ENCODE measurements at places on chromosomes 5 and 9.

GRCh38 chr5:180901319-180902009 is 2.5 kb downstream of the BTNL8 start:
- no peak for DNase-seq

- no peak for DNase-seq
Observed at GRCh38 chr9:8961186-8961851, 1161.7 kb upstream of the DMAC1 start.

DNA sequence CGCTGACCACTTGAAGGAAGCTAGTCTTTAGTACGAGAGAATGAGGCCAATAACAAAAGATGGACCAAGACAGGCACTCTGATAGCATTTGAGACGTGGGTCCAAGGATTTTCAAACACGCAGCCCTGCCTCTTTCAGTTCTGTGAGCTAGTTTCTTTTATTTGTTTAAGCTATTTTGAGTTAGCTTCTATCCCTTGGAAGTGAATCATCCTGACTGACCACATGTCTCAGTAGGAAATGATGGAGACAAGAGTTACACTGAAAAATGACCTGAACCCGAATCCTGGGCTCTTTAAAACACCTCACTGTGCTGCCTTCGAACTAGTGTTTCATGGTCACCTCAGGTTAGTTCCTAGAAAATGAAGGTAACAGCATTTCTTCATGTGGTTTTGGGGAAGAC is 9.9 kb downstream of the TEK start:
- no peak for DNase-seq

DNA sequence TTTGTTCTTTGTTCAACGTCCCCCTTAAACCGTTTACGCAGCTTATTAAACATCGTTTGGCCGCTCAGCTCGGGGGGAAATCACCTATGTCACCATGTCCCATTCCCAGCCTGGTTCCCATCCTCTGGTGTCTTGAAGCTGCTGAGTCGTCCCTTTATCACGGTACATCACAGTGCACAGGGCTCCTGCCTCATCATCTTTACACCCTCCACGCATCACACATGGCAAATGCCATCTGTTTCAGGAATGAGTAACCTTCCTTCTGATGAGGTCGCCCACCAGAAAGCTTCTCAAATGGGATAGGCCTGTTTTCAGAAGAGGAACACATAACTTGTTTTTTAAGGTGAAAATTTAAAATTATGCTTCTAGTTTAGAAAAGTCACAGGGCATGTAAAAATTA is 7.9 kb upstream of the LHX6 start:
- no peak for DNase-seq

- peak; percentile 71 for DNase-seq
Observed at GRCh38 chr9:89491694-89492093, 6.2 kb downstream of the SEMA4D start.

DNA sequence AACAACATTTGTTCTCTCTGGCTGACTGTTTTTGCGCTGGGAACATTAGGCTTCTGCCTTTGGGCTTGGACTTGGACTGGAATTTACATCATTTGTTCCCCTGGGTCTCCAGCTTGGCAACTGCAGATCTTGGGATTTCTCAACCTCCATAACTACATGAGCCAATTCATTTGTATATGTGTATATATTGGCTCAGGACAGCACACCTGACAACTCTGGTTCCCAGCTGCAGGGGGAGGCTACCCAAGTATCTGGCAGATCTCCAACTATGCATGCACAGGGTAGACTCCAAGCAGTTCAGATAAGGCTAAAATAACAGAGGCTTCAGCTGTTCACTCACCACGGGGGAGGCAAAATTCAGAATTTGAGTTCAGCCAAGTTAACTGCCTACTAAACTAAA is 31.6 kb upstream of the F2RL1 start:
- DNase-seq: no peak

GRCh38 chr5:176748073-176748966 is 62.0 kb upstream of the UNC5A start:
- no peak for DNase-seq

DNA sequence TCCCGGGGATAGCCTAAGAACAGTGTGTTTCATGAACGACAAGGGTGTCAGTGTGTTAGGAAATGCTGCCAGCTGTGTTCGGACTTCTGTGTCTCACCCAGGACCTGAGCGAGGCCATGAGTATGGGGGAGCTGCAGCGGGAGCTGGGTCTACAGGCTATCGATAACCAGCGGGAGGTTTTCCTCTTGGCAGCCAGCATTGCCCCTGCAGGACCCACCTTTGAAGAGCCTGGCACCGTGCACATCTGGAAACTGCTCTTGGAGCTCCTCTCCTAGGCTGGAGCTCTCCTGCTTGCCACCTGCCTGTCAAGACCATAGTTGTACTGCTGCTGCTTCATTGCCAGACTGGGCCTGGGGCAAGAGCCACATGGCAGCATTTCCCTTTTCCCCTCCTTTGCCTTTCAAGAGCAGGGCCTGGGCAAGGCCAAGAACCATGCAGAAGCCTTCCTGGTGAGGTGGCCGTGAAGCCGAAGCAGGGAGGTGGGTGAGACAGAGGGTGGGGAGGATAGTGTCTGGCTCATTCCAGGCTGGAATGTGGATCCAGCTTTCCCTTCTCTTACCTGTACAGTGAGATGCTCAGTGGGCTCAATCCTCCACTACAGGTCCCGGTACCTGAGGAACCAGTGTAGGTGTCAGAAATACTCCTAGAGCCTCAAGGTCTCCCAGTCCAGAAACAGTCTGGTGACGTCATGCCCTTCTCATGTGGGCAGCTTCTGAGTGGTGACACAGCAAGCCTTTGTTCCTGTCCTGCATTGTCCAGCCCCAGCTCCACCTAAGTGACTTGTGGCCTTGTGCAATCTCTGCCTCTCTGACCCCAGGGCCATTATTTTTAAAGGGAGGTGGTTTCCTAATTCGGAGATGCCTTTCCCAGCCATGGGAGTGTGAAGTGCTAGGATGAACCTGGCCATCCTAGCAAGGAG is 6.6 kb downstream of the ARL10 start:
- DNase-seq: no peak

DNA sequence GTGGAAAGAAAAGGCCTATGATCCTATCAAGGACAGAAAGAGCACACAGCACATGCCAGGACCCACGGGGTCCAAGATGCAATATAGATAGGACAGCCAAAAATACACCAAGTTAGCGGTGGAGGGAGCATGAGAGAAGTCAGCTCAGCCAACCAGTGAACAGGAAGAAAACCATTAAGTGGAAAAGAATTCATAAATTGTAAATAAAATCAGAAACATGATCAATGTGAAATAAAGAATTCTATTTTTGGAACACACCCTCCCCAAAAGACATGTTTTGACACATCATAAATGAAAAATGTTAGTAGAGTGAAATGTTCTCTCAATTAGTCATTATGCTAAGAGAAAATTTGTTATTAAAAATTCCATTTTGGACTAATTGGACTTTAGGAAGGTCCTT is 35.6 kb downstream of the ATPSCKMT start:
- DNase-seq: no peak

DNA sequence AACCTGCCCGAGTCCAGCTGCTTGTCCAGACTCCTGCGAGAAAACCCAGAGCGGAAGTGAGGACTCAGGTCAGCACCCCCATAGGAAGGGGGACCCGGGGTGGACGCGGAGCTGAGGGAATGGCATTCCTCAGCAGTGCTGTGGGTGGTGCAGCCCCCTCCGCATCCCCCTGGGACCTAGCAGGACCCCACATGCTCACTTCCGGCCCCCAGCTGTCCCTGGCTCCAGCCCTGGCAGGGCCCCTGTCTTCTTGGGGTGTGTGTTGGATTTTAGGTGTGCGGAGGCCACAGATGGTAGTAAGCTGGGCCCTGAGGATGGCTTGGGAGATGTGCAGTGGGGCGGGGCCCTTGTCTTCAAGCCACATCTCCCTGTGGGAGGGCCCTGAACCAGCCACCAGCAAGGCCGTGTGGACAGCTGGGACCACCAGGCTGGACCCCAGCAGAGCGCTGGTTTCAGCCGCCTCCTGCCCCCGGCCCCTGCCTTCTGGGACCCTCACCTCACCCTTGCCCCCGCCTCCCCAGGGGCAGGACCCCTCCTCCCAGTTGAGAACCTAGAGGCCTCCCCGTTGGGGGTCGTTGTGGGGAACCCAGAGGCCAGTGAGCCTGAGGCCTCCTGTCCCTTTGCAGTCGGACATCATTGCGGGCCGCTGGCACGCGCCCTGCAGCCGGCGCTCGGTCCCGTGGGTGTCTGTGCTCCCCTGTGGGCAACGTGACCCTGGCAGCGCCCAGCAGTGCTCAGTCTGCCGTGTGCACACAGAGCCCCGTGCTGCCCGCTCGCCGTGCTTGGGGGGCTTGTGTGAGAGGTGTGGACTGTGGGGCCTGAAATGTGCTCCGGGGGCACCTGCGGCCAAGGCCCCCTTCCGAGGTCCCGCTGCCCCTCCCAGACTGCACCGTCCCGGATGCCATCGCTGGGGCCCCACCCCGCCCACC is 10.8 kb upstream of the SLC9A3 start:
- DNase-seq: no peak

DNA sequence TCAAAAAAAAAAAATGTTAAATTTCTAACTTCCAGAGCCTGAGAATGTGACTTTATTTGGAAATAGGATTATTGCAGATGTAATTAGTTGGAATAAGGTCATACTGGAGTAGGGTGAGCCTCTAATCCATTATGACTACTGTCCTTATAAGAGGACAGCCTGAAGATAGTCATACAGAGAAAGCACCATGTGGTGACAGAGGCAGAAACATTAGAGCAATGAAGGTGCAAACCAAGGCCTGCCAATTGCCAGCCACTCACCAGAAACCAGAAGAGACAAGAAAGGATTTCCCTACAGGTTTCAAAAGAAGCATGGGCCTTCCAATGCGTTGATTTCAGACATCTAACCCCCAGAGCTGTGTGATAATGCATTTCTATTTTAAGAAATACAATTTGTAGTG is 659.2 kb upstream of the CHD1 start:
- no peak for DNase-seq

GRCh38 chr9:77965445-77966123 is 66.0 kb downstream of the GNAQ start:
- no peak for DNase-seq

GRCh38 chr9:95574176-95574575 is 57.4 kb upstream of the PTCH1 start:
- peak; percentile 27 for DNase-seq

DNA sequence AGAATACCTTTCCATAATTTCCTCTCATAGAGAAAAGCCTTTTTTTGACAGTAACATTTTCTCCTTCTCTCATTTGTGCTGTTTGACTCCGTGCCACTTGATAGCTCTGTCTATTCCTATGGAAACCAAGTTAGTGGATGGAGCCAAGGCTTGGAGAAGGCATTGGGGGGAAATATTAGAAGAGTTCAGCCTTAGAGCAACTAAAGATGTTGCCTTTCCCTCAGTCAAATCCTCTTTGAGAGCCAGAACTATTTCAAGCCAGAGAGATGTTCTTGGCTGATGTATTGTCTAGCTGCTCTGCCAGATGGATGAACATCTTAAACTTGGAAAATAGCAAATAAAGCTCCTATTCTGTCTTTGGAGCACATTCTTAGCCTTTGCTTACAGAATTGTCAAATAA is 112.4 kb downstream of the INVS start:
- no peak for DNase-seq

GRCh38 chr9:137325799-137326198 is 23.7 kb upstream of the NRARP start:
- DNase-seq: no peak

DNA sequence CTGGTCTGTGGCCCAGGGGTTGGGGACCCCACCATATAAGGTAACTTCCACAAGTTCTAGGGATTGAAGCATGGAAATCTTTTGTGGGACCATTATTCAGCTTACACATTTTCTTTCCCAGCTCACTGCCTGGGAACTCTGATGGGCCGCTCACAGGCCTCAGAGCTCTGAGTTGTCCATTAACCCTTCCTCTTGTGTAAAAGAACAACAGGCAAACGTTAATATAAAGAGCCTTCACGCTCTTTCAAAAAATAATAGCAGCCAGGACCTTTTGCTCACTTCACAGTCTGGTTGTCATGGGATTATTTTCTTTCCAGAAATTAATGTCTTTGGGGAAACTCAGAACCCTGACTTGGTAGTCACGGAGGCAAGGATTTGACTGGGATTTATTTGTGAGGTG is 443.3 kb downstream of the AGTPBP1 start:
- DNase-seq: no peak

DNA sequence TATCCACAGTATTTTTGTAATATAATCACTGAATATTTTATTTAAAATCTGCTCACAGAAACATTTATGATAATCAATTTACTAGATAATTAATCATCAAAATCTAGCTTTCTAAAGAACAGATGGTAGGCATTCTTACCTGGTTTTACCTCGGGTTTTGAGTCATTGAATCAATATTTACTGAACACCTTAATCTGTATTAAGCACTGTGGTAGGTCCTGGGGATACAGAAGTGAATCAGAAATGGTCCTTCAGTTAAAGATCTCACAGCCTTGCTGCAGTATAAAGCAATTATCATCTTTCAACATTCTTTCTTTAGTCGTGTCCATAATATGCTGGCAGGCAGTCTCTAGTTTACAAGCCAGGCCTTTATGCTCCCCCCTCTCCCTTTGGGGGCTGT is 2.0 kb upstream of the MEIKIN start:
- DNase-seq: no peak

- no peak for DNase-seq
Observed at GRCh38 chr5:1490376-1490775, 33.4 kb downstream of the LPCAT1 start.

DNA sequence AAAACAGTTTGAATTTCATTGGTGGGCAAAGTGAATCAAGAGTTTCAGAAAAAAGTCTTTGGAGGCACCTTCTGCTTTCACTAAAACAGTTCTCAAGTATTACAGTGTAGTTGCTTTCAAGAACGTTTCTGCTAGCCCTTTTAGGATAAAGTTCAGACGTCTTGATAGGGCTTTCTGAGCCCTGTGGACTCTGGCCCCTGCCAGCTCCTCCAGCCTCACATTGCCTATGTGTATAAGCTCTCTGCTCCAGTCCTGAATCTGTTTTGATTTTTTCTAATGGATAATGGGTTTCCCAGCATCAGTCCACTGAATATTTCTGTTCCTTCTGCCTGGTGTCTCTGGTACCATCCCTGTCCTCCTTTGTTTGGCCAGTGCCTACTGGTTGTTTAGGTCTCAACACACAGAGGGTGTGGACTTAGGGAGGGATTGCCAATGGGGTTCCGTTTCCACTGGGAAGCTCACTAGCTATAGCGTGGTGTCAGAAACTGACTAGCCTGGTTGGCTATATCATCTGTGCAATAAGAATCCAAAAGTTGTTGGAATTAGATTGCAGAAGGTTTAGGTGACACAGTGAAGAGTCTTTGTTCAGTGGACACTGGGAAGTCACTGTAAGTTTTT is 26.4 kb downstream of the ARHGAP26 start:
- no peak for DNase-seq

GRCh38 chr5:124453221-124454051 is 293.0 kb downstream of the ZNF608 start:
- DNase-seq: no peak

- no peak for DNase-seq
Observed at GRCh38 chr9:107226421-107226820, 56.7 kb upstream of the RAD23B start.

- no peak for DNase-seq
Observed at GRCh38 chr5:158142156-158142555, 283.2 kb upstream of the CLINT1 start.

- DNase-seq: no peak
Observed at GRCh38 chr9:126991183-126991582, 76.6 kb downstream of the RALGPS1 start.
